Cardiac fibroblast (primary cell): ENCODE measurements at places on chromosomes 6 and 20.

GRCh38 chr6:11952316-11952715, 59.8 kb upstream of the HIVEP1 start:
- peak; percentile 51 for DNase-seq

GRCh38 chr6:162450358-162450757, 277.2 kb downstream of the PRKN start:
- DNase-seq, result no peak

- peak; percentile 54 for DNase-seq
These were observed 46.0 kb downstream of the PHIP start for GRCh38 chr6:79031821-79032590.

GRCh38 chr6:153537422-153537821, 406.3 kb upstream of the RGS17 start:
- no peak for DNase-seq

DNA sequence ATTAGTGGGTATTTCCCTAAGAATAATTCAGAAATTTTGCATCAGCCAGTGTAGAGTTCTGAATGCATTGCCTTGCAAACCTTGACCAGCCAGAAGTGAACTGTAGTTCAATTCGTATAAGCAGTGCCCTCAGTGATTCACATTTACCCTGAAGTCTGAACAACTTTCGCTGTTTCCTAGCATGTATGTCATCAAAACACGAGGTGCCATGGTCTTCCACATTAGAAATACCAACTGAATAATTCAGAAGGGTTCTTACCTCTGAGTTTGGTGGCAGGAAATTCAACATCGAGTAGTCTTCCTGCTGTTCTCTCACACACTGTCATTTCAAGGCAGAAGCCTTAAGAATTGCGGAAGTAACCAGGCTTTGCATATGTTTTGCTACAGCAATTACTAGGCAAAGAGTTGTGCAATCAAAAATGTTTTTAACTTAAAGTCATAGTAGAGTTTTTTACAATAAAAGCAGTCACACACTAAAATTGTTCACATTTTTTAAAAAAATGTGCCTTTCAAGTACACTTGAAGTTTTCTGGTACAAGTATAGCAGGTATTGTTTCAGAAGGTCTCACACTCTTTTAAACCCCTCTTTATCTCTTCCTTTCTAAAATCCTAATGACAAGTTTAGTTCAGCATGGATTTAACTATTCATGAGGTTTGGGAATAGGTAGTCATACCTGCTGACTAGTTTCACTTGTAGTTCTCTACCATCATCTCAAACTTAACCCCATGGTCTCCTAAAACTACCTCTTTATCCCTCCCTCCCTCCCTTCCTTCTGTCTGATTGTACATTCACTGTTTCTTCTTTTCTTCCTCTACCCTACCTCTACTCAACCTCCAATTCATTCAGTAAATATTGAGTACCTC, 118.3 kb downstream of the STXBP5 start:
- peak; percentile 65 for DNase-seq

GRCh38 chr6:125631165-125631564, 118.3 kb upstream of the HEY2 start:
- DNase-seq, result no peak

DNA sequence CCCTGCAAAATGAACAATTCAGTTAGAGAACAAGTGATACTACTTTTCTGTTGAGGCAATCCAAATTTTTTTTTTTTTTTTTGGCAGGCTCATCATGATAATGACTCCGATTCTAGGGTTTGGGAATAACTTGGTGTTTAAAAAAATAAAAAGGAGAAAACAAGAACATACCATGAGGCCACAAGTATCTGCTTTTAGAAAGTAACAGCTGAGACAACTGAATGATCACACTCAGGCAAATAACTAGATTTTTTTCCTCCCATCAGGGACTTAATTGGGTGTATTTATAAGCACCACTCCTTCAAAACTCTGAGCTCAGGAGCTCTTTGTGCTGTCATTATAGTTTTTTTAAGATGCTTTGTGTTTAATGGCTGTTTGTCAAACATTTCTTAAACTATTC, 29.6 kb downstream of the PAK5 start:
- no peak for DNase-seq
